Naive thymus-derived CD4-positive, alpha-beta T cell (primary cell): ENCODE measurements at places on chromosomes 6 and 20.

- peak; percentile 26 for DNase-seq
Measured at GRCh38 chr6:33812669-33813068, 8.9 kb upstream of the MLN start.

GRCh38 chr6:15441215-15441868 lies 195.5 kb downstream of the JARID2 start:
- DNase-seq = no peak

DNA sequence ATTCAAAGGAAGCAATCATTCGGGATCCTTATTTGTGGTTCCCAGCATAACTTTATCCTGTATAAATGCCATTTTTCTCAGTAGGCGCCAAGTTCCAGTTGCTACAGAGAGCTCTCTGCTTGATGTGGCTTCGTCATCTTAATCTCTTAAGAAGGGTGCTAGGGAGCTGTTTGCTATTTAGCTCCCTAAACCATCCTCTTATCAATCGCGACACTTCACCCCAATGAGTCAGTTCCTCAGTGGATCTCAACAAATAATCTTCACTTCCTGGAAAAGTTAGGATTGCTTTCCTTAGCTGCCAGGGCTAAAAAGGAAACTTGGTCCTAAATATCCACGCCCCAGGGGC lies 1.3 kb upstream of the NKAIN2 start:
- no peak for DNase-seq

DNA sequence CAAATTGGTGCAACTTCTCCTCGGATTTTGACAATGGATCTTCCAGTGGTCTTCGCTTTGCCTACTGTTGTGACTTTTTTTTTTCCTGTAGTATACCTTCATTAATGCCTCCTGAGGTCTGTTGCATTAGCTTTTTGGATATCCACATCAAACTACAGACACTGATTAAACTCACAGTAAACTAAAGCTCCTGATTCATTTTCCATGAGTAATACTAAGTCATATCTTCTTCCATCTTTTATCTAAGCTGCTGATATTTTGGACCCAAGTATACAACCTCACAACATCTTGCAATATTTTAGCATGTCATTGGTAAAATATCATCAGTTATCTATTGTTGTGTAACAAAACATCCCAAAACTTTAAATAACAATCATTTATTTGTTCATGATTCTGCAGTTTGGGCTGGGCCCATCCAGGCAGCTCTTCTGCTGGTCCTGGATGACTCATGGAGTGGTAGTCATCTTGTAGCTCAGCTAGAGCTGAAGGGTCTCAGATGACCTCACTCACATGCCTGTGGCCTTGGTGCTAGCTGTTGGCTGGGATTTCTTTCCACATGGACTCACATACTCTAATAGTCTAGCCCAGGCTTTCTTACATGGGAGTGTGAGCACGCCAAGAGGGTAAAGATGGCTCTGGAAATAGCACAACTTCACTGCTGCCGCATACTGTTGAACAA lies 78.3 kb upstream of the SRSF6 start:
- no peak for DNase-seq

DNA sequence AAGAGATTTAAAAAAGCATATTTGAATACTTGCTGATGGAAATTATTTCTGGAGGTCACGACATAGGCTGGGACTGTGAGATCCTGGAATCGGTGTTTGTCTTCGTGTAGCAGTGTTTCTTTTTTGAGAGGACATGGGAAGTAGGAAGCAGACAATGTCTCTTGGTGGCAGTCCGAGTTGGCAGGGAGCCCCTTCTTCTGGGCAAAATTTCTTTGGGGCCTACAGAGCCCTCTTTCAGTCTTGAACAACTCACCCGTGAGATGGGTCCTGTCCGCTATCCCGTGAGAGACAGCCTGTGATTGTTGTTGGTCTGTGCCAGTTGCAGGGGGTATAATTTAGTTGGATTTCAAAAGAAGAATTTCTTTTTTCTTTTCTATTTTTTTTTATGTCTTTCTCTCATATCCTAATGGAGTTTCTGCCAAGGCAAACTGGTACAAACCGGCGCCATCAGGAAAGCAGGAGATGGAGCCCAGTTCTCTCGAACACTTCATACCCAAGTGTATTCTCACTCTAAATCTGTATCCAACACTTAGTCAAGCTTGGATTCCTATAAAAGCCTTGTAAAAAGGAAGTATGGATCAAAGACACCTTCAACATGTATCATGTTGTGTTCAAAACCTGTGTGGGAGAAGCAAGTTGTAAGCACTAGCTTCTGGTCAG lies 785.1 kb downstream of the MAFB start:
- no peak for DNase-seq

DNA sequence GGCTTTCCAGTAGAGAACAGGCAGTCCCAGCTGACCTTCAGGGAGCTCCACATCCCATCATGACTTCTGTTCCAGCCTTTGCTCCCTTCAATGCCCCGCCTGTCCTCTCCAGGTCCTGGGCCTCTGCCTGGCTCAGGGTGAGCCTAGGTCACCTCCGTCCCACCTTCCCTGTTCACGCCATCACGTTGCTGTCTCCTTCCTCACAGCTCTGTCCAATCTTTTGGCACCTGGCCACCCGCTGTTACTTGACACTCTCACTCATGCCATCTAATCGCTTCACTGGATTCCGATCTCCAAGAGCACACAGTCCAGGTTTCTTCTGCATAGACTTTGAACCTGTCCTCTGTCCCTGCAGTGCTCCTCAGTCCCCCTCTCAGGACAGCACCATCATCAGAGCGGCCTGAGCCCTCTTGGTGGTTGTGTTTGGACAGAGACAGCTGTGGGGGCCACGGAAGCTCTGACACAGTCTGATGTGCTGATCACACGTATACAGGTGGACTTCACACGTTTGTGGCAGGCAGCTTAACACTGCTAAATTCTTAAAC lies 34.7 kb upstream of the TIAM2 start:
- no peak for DNase-seq
